ENCODE measurements at places on chromosomes 13 and 19.
A peak's percentile ranks its signal among the peaks of the same experiment; 100 is the strongest.

GRCh38 chr19:23983406-23983805, 68.7 kb downstream of the ZNF726 start:
- no peak overlapping the region for H3K27ac ChIP-seq
- H3K36me3 ChIP-seq = no peaks in the 10 kb centered on the region
- H3K27me3 ChIP-seq = no peaks in the 10 kb centered on the region
- no peak overlapping the region for H3K4me3 ChIP-seq
- no peak for DNase-seq

DNA sequence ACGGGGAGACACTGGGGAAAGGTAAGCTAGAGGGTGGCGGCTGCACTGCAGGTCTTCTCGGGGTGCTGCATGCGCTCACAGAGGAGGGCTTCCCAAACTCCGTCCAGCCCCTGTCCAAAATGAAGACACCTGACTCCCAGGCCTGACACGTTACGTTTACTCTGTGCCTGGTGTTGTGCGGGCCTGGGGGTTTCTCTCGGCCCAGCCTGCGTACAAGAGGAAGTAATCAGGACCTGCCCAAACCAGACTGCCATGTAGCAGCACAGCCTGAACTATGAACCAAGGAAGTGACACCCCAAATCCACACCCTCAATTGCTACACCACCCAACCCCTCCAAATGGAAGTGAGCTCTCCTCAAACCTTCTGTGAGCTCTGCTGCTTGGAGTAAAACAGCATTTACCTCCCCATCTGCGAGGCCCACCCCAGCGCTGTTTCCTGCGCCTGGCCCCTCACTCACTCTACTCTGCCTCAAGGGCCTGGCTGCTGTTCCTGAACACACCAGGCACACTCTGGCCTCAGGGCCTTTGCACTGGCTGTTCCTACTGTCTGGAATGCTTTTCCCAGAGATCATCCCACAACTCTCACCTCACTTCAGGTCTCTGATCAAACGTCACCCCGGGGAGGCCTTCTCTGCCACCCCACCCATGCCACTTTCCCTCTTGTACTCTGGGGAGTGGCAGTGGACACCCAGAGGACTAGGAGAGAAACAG, 3.0 kb downstream of the HSPBP1 start:
- H3K27me3 ChIP-seq = no peaks in the 10 kb centered on the region
- H3K4me3 ChIP-seq = no peak overlapping the region
- H3K4me1 ChIP-seq = peaks cover 32% of the 10 kb centered on the region
- H3K27ac ChIP-seq = peak overlapping the region; percentile 23

- no peak for DNase-seq
- no peak overlapping the region for H3K4me3 ChIP-seq
Observed at GRCh38 chr13:50617134-50617721, 226.3 kb downstream of the DLEU7 start.

DNA sequence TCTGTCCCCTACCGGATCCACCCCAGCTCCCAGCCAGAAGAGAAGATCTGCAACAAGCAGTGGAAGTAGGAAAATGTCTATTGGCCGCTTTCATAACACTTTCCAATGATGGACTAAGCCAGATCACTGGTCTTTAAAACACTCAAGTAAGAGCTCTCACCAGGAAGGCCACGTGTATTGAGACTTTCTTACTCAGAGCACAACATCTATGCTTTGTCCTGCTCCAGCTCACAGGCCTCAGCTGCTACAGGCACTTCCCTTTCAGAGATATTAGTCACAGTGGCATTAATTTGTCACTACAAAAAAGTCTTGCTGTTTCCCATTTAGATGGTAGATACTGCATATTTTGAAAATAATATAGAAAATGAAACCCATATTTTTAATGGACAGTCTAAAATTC, 164.2 kb downstream of the ABCC4 start:
- no peak for DNase-seq
- peaks cover 17% of the 10 kb centered on the region for H3K4me1 ChIP-seq
- no peak overlapping the region for H3K4me3 ChIP-seq
- H3K36me3 ChIP-seq = no peaks in the 10 kb centered on the region
- H3K27ac ChIP-seq = peak overlapping the region; percentile 10

GRCh38 chr13:75803164-75803611, 167.1 kb downstream of the LMO7 start:
- DNase-seq = no peak
- H3K4me1 ChIP-seq = no peaks in the 10 kb centered on the region
- H3K27ac ChIP-seq = no peak overlapping the region
- H3K27me3 ChIP-seq = no peaks in the 10 kb centered on the region

GRCh38 chr19:13133241-13133870, 15.3 kb downstream of the NACC1 start:
- no peaks in the 10 kb centered on the region for H3K27me3 ChIP-seq
- H3K27ac ChIP-seq = no peak overlapping the region
- DNase-seq = no peak
- no peaks in the 10 kb centered on the region for H3K4me1 ChIP-seq
- H3K36me3 ChIP-seq = peaks cover 50% of the 10 kb centered on the region

- H3K36me3 ChIP-seq = no peaks in the 10 kb centered on the region
- H3K27me3 ChIP-seq = no peaks in the 10 kb centered on the region
- no peak overlapping the region for H3K27ac ChIP-seq
- no peaks in the 10 kb centered on the region for H3K4me1 ChIP-seq
Observed at GRCh38 chr13:66809485-66809884, 420.7 kb downstream of the PCDH9 start.

Data from esophagus squamous epithelium (tissue), 5 donors.